NCI-H2081 (cell line): ENCODE measurements at places on chromosomes 7 and 10.

- DNase-seq = no peak
Measured at GRCh38 chr7:146781352-146782116, 664.9 kb downstream of the CNTNAP2 start.

DNA sequence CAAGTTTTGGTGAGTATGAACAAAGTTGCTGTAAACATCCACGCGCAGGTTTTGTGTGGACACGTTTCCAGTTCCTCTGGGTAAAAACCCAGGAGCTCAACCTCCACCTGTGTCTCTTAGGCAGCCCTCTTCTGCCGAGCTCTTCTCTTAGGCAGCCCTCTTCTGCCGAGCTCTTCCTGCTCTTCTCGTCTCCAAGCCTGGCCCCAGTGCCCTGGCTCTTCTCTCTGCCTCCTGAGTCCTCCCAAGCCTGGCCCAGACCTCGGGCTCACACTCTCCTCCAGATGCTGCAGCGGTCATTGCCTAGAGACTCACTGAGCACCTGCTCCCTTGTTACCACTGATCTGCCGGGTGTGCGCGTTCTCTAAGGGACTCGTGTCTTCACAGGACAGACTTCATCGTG lies 38.7 kb upstream of the BNIP3 start:
- DNase-seq = no peak

DNA sequence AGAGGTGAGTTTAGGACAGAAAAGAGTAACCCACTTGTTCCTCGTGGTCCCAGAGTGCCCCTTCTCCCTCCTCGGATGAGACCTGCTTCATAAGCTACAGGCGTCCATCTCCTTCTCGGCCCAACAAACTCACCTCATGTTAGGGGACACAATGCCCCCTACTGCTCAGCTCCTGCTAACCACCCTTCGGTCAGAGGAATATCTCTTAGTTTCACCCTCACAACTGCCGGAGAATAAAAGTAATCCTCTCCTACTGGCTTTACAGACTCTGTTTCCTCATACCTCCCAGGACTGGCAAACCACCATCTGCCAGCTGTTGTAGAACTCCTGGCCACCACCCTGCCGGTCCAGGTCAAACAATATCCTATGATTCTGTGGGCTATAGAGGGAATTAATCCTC lies 3.2 kb downstream of the AKR1B15 start:
- no peak for DNase-seq

GRCh38 chr10:131845505-131846239 lies 55.1 kb upstream of the PPP2R2D start:
- no peak for DNase-seq

- DNase-seq = peak; percentile 46
Measured at GRCh38 chr7:35624299-35625186, 70.4 kb downstream of the HERPUD2 start.

DNA sequence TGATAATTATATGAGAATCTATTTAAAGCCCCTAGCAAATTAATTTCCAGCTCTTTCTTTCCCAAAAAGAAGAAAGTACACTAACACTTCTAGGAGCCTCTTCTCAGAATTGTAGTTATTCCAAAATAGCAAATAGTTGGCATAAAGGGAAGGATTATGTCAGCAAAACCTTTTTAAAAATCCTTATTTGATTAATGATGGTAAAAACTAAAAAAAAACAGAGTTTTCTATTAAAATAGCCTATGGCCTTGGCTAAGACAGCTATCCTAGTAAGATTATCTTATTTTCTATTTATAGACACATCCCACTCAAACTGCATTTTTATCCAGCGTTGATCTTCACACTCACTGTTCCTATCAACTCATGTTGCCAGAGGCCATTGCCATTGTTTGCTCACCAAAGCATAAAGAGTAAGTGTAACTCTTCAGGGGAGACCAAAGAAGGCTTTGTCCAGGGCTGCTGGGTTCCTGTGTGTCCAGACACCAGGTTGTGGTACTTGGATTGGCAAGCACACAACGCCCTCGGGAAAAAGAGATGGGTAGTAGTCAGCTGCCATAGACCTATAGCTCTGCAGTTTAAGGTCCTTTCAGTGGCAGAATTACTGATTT lies 31.5 kb downstream of the ACTA2 start:
- no peak for DNase-seq

GRCh38 chr7:26627891-26628341 lies 236.5 kb downstream of the SKAP2 start:
- peak; percentile 81 for DNase-seq

DNA sequence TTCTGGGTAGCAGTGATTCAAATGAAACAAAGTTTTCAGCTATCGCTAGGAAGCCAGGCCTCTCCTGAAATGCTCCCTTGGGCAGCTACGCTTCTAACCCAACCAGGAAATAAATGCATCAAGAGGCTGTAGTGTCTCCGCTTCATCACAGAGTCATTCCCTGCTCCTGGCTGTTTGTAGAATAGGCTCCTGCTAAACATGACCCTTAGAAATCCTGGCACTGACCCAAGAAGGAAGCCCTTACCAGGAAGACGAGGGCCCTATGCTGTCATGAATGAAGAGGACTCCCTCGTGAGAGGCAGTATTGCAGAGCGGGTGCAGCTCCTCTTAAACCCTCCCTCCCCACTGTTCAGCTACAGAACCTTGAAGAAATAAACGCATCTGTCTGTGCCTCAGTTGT lies 48.3 kb downstream of the NOD1 start:
- no peak for DNase-seq

GRCh38 chr10:100710151-100710871 lies 35.1 kb upstream of the PAX2 start:
- no peak for DNase-seq

DNA sequence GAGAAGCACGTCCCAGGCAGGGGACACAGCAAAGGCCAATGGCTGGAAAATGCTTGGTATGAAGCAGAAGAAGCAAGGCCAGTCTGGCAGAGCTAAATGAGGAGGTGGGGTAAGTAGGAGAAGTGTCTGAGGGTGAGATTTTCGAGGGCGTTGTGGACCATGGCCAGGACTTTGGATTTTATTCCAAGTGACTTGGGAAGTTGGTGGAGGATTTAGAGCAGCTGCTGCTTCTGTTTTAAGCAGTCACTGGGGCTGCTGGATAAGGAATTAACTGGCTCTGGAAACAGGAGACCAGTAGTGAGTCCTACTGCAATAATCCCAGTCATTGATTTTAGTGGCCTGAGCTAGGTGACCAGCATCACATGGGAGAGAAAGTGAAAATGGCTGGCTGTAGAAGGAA lies 67.6 kb upstream of the GSDME start:
- no peak for DNase-seq

DNA sequence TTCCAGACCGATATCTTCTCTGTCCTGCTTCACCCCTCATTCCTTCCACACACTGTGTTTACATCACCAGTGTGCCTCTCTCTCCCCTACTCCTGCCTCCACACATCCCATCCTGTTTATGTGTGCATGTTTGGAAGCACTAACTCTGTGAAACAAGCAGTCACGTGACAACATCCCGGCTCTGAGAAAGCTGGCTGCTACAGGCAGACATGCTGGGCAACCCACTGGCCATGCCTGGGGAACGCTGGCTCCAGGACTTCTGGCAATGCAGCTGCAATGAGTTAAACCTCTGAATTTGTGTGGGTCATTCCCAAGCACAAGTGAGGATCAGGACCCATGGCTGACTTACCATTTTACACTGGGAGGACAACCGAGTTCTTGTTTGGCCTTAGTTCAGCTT lies 74.0 kb downstream of the WNT2 start:
- no peak for DNase-seq

- DNase-seq = no peak
Measured at GRCh38 chr10:9579110-9579705, 1438.5 kb upstream of the CELF2 start.

DNA sequence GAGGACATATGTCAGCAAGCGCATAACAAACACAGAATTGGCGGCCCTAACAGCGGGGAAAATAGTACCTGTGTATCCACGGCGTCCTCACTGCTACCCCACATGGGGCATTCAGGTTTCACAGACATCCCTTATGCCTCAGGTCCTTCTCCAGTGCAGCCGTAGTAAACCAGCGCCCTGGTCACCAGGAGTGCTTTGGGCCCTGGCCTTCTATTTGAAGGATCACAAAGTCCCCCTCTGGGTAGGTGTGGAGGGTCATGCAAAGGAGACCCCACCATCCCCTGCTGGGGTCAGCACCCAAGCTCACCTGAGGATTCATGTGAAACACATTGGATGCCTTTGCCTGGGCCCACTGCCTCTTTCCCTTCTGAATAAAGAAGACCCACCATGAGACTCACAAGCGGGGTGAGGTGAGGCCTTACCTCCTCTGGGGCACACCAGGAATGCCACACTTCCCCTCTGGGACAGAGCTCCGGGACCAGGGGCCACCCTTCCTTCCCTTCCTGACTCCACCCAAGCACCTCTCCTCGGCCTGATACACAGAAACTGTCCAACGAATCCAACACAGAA lies 18.8 kb downstream of the CLRN3 start:
- DNase-seq = no peak
